ENCODE measurements at places on chromosomes 6 and 20.

DNA sequence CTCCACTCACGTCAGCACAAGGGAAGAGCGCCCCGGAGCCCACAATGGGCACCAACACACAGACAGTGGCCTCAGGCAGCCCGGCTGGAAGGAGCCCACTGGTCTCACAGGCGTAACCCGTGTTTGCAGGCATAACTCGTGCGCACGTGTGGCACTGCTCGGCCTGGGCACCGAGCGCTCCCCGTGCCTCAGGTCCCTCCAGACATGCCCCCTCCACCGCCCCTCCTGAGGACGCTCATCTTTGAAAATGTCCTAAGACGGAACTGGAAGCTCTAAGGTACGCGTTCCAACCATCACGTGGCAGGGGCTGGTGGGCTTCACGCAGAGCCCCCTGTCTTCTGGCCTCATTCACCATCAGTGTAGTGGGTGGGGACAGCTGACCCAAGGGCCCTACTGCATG is 44.6 kb downstream of the SSR1 start:
- no peak overlapping the region for H3K4me3 ChIP-seq
- peaks cover 27% of the 10 kb centered on the region for H3K4me1 ChIP-seq
- no peaks in the 10 kb centered on the region for H3K36me3 ChIP-seq
- H3K27ac ChIP-seq: peak overlapping the region; percentile 80
- no peaks in the 10 kb centered on the region for H3K27me3 ChIP-seq

DNA sequence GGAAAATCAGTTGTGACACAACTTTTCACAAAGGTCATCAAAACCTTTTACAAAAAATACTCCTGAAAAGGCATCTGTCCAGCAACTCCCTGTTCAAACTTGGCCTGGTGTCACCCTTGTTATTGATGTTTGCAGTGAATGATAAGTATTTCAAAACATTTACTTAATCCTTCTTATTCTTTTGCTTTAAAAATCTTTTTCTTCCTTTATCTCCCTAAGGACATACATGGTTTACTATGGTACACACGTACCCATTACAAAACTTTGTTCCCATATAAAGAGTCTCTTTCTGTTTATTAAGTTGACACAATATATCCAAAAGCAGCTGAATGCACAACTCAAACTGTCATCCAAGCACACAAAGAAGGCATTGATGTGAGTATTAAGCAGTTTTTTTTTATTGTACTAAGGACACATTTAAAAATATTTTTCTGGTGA is 17.5 kb downstream of the GSTA2 start:
- H3K27me3 ChIP-seq: no peaks in the 10 kb centered on the region
- no peaks in the 10 kb centered on the region for H3K36me3 ChIP-seq
- no peak for DNase-seq
- H3K4me1 ChIP-seq: no peaks in the 10 kb centered on the region

DNA sequence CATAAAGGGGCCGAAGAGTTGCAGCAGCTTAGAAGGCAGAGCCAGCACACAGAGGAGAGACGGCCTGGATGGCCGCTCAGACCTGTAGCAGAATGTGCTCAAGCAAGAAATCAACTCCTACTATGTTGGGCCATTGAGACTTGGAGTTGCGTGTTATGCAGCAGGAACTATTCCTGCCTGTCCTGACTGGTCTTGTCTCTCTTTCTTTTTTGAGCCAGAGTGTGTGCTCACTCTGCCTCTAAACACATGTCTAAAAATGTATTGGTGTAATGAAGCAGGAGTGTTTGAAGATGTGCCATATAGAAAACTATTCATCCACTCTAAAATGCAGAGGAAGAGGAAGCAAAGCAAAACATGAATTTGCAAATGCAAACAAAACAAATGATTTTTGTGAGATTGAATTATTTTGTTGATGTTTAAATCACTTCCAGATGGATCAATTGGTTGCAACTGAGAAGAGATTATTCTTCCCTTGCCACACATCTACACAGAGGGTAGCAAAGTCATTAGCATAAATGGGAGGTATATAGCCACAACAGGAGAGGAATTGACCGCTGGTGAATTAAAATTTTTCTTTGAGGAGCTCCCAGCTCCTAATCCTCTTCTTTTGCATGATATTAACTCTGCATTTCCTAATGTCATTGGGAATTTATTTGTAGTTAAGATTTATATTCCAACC is 20.4 kb upstream of the SYNJ2 start:
- no peak overlapping the region for H3K4me3 ChIP-seq
- DNase-seq: no peak
- no peak overlapping the region for H3K27ac ChIP-seq

DNA sequence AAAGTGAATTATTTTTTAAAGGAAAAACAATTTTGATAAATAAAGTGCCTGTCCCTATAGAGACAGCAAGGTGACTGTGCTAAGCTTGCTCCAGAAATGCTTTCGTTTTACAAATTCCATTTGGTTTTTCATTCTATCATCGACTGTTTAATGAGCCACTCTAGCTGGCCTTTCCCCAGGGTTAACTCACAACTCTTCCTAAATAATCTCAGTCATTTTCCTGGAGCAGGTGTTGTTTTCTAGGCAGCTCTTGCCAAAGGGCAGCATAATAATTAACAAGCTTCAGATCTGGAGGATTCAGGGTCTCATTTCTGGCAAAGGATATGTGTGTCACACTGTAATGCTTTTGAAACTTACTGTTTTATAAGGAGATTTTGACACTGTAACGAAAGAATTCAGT is 184.2 kb downstream of the KHDC1L start:
- H3K4me1 ChIP-seq: no peaks in the 10 kb centered on the region
- H3K36me3 ChIP-seq: no peaks in the 10 kb centered on the region
- H3K27me3 ChIP-seq: no peaks in the 10 kb centered on the region
- no peak overlapping the region for H3K27ac ChIP-seq
- no peak overlapping the region for H3K4me3 ChIP-seq
- DNase-seq: no peak

DNA sequence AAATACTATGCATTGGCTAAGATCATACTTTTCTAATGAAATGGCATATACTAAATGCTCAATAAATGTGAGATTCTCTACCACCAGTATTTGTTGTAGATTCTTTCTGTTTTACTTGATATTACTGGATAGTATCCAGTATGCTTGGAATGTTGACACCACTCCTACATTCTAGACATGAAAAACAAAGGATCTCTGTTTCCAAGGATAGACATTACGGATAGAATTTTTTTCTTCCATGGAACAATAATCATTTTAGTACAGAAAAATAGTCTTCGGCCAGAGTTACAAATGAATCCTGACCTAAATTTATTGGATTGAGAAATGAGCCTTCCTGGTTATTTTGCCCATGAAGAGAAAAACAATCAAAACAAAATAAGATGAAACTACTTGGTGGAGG is 258.2 kb upstream of the NT5E start:
- H3K36me3 ChIP-seq: no peaks in the 10 kb centered on the region
- H3K4me3 ChIP-seq: no peak overlapping the region
- H3K27me3 ChIP-seq: no peaks in the 10 kb centered on the region
- DNase-seq: no peak

- H3K4me3 ChIP-seq: no peak overlapping the region
- no peak for DNase-seq
- H3K4me1 ChIP-seq: peaks cover 67% of the 10 kb centered on the region
Measured at GRCh38 chr20:49675368-49676151, 38.1 kb downstream of the B4GALT5 start.

- H3K4me3 ChIP-seq: no peak overlapping the region
- H3K27ac ChIP-seq: no peak overlapping the region
- no peaks in the 10 kb centered on the region for H3K27me3 ChIP-seq
- DNase-seq: peak; percentile 11
- H3K4me1 ChIP-seq: no peaks in the 10 kb centered on the region
Measured at GRCh38 chr6:43616725-43617472, 12.2 kb downstream of the GTPBP2 start.

DNA sequence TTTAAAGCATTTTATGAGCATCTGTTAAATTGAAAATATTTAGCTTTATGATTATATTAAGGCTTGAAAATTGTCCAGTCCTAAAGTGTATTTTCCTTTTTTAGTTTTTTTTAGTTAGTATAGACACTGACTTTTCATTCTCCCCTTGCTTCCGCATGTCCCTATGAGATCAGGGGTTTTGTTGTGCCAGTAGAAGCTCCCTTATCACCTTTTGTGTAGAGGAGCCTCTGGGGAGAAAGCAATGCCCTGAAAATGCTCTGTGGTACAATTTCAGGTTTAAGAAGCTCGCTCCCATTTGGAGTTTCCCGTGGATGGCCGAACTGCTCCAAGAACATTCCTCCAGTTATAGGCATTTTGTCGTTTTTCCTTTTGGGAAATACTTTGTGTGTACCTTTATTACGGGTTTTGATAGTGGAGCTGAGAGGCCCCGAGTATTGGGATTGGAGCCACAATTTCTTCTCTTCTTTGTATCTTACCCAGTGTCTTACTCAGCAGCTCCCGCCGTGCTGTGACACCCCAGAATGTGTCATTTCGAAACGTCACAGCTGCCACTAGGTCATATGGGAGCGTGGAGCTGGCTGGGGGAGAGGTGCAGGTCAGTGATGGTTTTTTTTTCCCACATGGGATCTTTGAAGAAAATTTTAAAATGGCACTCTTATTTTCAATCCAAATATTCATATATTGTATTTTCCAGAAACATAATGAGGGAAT is 49.9 kb downstream of the RPRD1B start:
- DNase-seq: no peak
- H3K4me3 ChIP-seq: no peak overlapping the region
- peaks cover 67% of the 10 kb centered on the region for H3K36me3 ChIP-seq
- no peak overlapping the region for H3K27ac ChIP-seq
- H3K4me1 ChIP-seq: no peaks in the 10 kb centered on the region

GRCh38 chr6:89200706-89201215 is 16.4 kb downstream of the GABRR1 start:
- H3K27ac ChIP-seq: no peak overlapping the region
- H3K4me3 ChIP-seq: no peak overlapping the region
- H3K4me1 ChIP-seq: no peaks in the 10 kb centered on the region
- no peaks in the 10 kb centered on the region for H3K27me3 ChIP-seq
- DNase-seq: no peak

GRCh38 chr20:37244572-37244957 is 17.0 kb downstream of the GHRH start:
- no peaks in the 10 kb centered on the region for H3K27me3 ChIP-seq
- DNase-seq: no peak
- H3K4me1 ChIP-seq: peaks cover 6% of the 10 kb centered on the region
- peaks cover 46% of the 10 kb centered on the region for H3K36me3 ChIP-seq
- no peak overlapping the region for H3K4me3 ChIP-seq

DNA sequence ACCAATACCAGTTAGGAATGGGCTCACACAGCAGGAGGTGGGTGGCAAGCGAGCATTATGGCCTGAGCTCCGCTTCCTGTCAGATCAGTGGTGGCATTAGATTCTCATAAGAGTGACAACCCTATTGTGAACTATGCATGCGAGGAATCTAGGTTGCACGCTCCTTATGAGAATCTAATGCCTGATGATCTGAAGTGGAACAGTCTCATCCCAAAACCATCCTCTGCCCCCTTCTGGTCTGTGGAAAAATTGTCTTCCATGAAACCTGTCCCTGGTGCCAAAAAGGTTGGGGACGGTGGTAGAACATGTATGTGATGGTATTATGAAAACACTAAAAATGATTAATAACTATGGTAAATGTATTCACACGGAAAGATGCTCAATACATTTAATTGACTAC is 99.7 kb upstream of the HIVEP1 start:
- no peak overlapping the region for H3K27ac ChIP-seq
- no peak overlapping the region for H3K4me3 ChIP-seq
- no peak for DNase-seq
- no peaks in the 10 kb centered on the region for H3K27me3 ChIP-seq
- no peaks in the 10 kb centered on the region for H3K36me3 ChIP-seq

DNA sequence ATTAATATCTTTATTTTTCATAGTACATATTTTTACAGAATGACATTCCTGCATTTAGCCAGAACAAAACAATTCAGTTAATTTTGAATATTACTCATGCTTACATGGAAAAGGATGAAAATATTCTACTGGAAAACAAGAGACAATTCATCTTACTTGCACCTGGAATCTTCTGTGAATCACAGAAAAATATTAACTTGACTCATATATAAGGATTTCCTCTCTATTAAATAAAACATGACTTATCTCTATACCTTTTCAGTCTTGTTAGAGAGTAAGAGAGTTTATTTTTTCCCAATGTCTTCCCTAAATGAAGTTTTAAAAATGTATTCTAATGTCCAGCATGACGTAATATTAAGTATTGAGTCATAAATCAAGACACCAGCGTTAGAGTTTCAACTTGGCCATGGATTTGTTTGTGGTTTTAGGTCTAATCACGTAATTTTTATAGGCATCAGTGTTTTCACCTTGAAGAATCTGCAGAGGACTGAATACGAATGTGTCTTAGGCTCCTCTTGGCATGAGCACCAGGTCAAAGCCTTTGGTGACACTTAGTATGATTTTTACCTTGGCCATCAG is 445.1 kb upstream of the JAG1 start:
- H3K27ac ChIP-seq: no peak overlapping the region
- H3K27me3 ChIP-seq: no peaks in the 10 kb centered on the region

DNA sequence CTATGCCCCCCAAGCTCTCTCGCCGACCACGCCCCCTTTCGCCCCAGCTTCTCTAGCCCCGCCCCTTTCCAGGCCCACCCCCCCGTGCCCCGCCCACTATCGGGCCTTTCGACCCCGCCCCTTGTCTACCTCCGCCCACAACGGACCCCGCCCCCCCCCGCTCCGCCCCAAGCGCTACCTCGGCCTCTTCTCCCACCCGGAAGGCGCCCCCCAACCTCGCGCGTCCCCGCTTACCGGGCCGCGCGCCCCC is 200 bp downstream of the ZBTB22 start:
- H3K4me1 ChIP-seq: peaks cover 72% of the 10 kb centered on the region
- H3K36me3 ChIP-seq: peaks cover 22% of the 10 kb centered on the region
- peak; percentile 87 for DNase-seq
- H3K27me3 ChIP-seq: no peaks in the 10 kb centered on the region
- peak overlapping the region; percentile 50 for H3K4me3 ChIP-seq

- no peak overlapping the region for H3K4me3 ChIP-seq
- H3K27me3 ChIP-seq: no peaks in the 10 kb centered on the region
- H3K27ac ChIP-seq: no peak overlapping the region
- DNase-seq: no peak
Measured at GRCh38 chr20:49029203-49029602, 16.9 kb upstream of the CSE1L start.

- H3K27me3 ChIP-seq: peaks cover 7% of the 10 kb centered on the region
- no peaks in the 10 kb centered on the region for H3K4me1 ChIP-seq
- no peaks in the 10 kb centered on the region for H3K36me3 ChIP-seq
- no peak overlapping the region for H3K4me3 ChIP-seq
- DNase-seq: no peak
- no peak overlapping the region for H3K27ac ChIP-seq
Measured at GRCh38 chr20:24813080-24813479, 136.0 kb upstream of the CST7 start.

DNA sequence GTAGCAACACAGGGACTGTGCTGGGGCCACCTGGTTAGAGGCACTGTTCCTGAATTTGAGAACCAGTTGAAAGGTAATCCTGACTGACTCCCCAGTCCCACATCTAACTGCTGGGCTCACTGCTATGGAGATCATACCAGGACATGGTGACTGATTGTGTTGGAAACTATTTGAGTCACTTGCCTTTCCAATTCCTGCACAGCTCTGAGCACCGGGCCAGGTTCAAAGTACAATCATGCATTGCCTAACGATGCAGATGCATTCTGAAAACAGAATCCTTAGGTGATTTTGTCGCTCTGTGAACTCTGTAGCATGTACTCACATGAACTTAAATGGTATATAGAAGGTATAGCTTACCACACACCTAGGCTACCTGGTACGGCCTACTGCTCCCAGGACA is 215.3 kb downstream of the BMP7 start:
- no peak overlapping the region for H3K27ac ChIP-seq
- no peak for DNase-seq
- H3K36me3 ChIP-seq: no peaks in the 10 kb centered on the region

- H3K36me3 ChIP-seq: peaks cover 5% of the 10 kb centered on the region
- H3K27me3 ChIP-seq: no peaks in the 10 kb centered on the region
- H3K4me1 ChIP-seq: no peaks in the 10 kb centered on the region
- no peak for DNase-seq
- no peak overlapping the region for H3K27ac ChIP-seq
Measured at GRCh38 chr6:98929498-98930060, 18.2 kb downstream of the FBXL4 start.
